AML-193 (cell line): ENCODE measurements at places on chromosomes 12 and 14.

DNA sequence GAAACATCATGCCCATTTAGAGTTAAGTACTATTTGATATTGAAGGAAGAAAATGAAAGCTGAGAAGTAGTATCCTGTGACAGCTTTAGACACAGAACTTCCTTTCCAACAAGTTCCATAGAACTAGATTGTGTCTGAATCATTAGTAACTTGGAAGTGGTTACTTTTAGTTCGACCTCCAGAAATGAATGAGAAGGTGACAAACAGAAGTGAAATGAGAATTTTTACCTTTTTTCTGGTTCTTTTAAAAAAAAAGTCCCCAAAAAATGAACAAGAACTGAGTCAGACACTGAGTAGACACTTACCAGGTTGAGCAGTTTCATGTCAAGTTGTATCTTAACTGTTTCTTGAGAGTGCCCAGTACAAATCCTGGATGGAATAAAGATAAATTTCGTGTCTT is 3.0 kb downstream of the ATP6V0A2 start:
- DNase-seq: no peak

DNA sequence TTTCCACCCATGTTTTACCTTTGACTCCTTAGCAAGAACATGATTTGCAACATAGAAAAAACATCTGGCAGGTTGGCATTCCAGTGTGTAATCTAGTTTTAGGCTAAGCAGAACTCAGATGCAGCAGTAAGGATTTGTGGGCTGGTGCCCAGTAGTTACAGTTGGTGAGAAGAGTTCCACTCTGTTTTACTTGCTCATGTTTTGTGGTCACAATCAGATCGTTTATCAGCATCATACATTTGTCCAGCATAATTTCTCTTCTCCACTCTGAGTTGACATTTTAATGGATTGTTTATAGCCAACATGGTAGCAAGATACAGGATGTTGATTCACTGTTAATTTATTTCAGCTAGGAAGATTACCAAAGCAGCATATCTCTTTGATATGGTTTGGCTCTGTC is 120.0 kb downstream of the PDE6H start:
- DNase-seq: no peak

- DNase-seq: peak; percentile 52
Measured at GRCh38 chr14:25400607-25401206, 350.8 kb upstream of the STXBP6 start.

DNA sequence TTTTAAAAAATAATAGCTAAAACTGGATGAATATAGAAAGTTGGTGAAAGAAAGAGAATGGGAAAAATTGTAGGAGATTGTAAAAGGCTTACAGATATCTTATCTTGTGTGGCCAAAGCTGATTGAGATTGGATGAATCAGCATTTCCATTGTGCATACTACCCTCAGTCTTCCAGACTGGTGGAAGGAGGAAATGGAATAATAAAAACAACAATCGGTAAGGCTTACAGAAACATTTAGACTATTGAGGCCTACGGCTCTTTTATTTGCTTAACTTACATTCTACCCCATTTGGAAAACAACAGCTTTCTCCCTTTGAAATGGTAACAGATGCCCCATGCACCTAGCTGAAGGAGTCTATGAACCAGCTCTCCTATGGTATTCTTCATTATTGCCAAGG is 129.8 kb downstream of the PTPRB start:
- DNase-seq: no peak

DNA sequence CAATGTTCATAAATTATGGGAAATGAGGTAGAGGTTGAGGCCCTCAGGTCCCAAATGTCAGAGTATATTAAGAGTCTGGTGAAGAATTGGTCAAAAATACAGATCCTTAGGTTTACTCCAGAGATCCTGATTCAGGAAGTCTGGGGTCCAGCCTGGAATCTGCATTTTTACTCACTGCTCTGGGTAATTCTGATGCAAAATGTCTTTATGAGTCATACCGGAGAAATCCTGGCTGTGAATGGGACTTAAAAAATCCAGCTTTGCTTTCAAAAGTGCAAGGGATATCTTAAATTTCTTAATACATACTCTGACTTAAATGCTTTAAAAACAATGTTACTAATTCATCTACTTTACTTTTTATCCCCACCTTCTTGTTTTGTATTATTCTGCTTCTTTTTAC is 74.5 kb downstream of the FERMT2 start:
- DNase-seq: no peak

GRCh38 chr12:112496496-112496895 is 77.7 kb downstream of the PTPN11 start:
- DNase-seq: no peak

GRCh38 chr12:48998497-48999353 is 450 bp downstream of the DDN start:
- DNase-seq: no peak

- no peak for DNase-seq
Measured at GRCh38 chr12:98224584-98225221, 290.7 kb upstream of the TMPO start.

DNA sequence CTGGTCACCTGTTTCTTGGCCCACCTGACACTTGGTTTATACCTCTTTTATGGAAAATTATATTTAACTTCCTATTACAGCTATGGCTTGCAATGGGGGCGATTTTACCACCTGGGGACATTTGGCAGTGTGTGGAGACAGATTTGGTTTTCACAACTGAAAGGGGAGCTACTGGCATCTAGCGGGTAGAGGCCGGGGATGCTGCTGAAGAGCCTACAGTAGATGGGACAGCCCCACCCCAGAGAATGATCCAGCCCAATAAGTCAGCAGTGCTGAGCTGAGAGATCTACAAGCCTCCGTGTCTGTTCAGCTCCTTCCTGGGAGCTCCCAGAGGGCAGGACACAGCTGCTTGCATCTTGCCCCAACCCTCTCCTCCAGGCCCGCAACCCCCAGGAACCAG is 302.8 kb downstream of the CACNA1C start:
- no peak for DNase-seq

DNA sequence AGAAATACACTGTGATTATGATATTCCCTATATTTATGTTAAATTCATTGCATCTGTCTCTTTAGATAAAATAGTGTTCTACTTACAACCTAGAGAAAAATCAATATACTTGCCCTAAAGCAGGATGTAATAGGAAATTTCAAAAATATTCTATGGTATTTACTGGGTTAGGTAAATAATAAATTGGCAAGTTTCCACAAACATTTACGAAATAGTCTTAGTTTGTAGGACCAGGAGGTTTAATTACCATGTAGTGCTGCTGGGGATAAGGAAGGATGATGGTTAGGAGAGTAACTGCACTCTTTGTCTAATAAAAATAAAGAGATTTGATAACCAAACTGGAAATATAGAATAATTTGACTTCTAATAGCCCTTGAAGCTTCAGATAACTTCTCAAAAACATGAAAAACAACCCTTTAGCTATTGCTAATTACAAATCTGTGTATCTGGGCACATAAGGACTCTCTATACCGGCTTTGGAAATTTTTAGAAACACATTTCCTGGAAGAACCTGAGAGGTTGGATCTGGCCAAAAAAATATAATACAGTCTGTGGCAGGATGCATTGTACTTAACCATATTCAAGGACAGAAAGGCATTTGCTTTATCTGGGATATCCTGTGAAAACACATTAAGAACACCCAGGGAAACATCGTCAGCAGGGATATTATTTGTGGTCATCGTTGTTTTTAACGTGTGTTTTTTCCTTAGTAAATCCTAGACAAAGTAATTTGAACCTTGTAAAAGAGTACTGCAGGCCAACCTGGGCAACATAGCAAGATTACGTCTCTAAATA is 36.7 kb upstream of the TMCC3 start:
- no peak for DNase-seq

DNA sequence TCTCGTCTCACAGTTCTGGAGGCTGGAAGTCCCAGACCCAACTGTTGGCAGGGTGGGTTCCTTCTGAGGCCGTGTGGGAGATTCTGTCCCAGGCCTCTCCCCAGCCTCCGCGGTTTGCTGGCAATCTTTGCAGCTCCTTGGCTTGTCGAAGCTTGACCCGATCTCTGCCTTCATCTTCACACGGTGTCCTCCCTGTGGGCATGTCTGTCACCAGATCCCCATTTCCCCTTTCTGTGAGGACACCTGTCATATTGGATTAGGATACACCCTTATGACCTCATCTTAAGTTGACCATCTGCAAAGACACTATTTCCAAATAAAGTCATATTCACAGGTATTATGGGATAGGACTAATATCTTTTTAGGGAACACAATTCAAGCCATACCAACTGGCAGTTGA is 22.6 kb upstream of the LRP1-AS start:
- no peak for DNase-seq

- peak; percentile 79 for DNase-seq
Measured at GRCh38 chr12:48956279-48957140, 777 bp downstream of the ARF3 start.

- DNase-seq: no peak
Measured at GRCh38 chr14:88272390-88273269, 50.4 kb downstream of the KCNK10 start.

DNA sequence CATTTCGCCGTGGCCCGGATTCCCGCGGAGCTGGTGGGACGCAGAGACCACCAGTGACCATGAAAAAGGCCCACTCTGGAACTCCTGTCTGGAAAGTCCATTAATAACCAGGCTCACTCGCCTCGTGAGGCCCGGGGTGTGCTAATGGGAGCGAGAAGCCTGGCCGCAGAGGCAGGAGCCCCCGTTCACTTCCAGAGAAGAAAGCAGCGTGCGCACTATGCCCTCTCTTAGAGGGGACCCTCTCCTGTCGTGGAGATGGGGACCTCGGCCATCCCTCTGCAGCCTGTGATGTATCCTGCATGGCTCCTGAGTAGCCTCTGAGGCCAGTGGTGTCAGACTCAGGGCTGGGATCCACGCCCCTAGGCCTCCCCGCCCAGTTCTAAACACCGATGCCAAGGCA is 134.1 kb upstream of the VRK1 start:
- no peak for DNase-seq

DNA sequence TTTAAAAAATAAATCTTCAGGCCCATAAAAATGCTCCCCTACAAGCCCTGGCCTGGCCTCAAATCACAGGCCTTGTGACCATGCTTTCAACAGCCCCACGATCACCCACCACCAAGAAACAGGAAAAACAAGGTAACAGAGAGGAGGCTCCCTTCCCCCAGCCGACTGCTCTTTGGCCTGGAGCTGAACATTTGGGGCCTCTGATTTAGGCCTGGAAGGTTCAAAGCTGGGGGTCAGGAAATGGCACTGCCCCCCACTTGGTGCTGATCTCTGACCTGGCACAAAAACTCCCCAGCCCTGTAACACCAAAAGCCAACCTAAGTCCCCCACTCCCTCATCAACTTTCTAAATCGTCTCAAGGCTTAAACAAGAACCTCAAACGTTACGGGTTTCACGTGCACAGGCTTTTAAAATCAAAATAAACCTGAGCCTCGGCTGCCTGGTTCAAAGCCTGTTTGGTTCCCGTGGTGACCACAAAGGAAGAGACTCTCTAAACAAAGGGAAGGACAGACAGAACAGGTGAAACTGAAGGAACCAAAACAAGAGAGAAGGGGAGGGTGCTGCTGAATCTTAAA is 9.0 kb downstream of the ACTN1 start:
- no peak for DNase-seq

GRCh38 chr14:95314609-95315008 is 5.1 kb downstream of the CLMN start:
- peak; percentile 44 for DNase-seq

- DNase-seq: no peak
Measured at GRCh38 chr14:67391268-67391667, 20.7 kb downstream of the PLEK2 start.
